ENCODE measurements at places on chromosomes 2 and 18. TPM values are rescaled to one million over a fixed set of nuclear protein-coding genes. Genes with fewer than 3 reads are reported as not detected.

- no peak for DNase-seq
These were observed 11.6 kb downstream of the PTPN4 start for GRCh38 chr2:119771331-119771730.

Gene TMEM169
- total RNA-seq, result 0.63 TPM

- DNase-seq, result no peak
These were observed 745.6 kb upstream of the RAB6C start for GRCh38 chr2:129233751-129234406.

- no peak for DNase-seq
These were observed 260.6 kb upstream of the LINC00305 start for GRCh38 chr18:64409511-64409910.

- no peak for DNase-seq
These were observed 207.8 kb upstream of the LRATD1 start for GRCh38 chr2:14424478-14425390.

Gene RTP5
- total RNA-seq, result 0.18 TPM

Gene KCNG2
- not detected for total RNA-seq

DNA sequence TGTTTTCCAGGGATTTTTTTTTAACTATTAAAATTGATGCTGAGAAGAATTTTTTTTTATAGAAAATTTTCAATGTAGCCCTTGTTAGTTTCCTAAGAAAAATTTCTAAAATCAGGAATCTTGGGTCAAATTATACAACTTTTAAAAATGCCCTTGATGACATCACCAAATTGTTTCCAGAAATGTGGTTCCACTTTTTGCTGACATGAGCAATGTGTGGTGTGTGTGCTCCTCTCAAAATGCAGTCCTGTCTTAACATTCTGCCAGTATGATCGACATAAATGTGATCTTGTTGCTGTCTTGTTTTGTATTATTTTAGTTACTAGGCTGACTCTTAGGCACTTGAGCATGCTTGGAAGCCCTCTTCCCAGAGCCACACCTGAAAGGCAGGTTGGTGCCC is 89.7 kb upstream of the ST6GAL2 start:
- DNase-seq, result no peak

Gene KCNE4
- not detected for total RNA-seq

DNA sequence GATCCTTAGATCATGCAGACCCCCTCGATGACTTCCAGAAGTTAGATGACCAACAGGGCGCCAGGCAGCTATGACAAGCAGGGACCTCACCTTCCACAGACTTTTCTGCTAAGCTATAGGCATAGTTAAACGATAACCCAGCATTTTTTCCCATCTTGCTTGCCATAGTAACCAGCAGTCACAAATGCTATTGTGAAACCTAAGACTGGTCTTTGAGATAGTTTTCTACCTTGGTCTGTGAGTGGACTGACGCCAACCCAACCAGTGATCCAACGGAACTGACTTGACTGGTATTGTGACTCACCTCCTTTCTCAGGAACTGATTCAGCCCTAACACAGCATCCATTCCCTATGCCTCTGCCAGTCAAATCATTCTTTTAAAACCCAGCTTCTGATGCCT is 361.2 kb downstream of the LRRTM4 start:
- no peak for DNase-seq

- DNase-seq, result no peak
These were observed at the start of gene SLC4A3 for GRCh38 chr2:219627103-219628100. TSS of gene SLC4A3 (plus strand) at chr2:219627630. CDS start at chr2:219627993, 363 bp downstream.

Gene GTF3C2
- 76.7 TPM for total RNA-seq

Gene STEAP3
- 0.11 TPM for total RNA-seq

Gene EIF2AK2
- 39.8 TPM for total RNA-seq

- DNase-seq, result peak; percentile 60
These were observed 638 bp downstream of the RPS7 start for GRCh38 chr2:3575534-3576262.

Gene RNF125
- total RNA-seq, result 42.8 TPM

Gene GAREM2
- total RNA-seq, result 3.2 TPM

DNA sequence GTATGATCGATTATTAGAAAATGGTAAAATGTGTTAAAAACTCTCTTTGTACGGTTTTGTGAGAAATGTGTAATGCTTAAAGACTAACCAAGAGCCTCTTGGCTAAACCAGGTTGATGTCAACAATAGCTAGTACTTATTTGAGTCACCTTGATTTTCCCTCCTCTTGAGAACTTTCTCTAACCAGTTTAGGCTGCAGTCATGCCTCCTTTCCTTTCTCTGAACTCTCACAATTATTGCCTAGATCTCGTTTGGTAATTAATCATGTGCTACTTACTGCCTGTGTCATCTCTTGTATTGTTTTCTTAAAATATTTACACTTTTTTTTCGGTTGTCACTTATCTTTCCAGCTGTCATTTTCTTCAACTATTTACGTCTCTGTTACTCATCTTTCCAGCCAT is 1.1 kb upstream of the EPC2 start:
- no peak for DNase-seq

- DNase-seq, result no peak
These were observed 31.9 kb downstream of the PRKRA start for GRCh38 chr2:178419123-178419522.

Gene DNAH7
- not detected for total RNA-seq

GRCh38 chr2:101311696-101312017 is 3.2 kb upstream of the RNF149 start:
- DNase-seq, result no peak

Gene UGT1A3
- total RNA-seq, result not detected

DNA sequence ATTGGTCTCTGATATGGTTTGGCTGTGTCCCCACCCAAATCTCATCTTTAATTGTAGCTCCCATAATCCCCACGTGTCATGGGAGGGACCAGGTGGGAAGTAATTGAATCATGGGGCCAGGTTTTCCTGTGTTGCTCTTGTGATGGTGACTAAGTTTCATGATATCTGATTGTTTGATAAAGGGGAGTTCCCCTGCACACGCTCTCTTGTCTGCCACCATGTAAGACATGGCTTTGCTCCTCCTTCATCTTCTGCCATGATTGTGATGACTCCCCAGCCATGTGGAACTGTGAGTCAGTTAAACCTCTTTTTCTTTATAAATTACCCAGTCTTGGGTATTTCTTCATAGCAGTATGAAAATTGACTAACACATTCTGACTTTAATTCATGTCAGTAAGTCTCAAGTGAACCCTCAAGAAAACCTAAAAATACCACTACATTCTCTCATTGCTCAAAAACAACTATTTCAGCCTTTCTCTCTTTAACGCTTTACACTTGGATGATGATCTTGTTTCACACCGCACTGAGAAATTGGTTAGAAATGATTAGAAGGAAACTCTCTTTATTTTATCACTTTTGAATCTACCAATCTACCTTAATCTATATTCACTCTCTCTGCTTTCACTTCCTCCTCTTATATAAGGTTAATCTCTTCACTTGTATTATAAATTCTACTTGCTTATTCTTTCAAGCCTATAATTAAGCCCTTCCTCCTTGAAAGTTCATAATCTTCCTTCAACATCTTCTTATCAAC is 110.1 kb downstream of the GALR1 start:
- DNase-seq, result no peak

- no peak for DNase-seq
These were observed 381.2 kb downstream of the LPIN1 start for GRCh38 chr2:12127638-12128037.

DNA sequence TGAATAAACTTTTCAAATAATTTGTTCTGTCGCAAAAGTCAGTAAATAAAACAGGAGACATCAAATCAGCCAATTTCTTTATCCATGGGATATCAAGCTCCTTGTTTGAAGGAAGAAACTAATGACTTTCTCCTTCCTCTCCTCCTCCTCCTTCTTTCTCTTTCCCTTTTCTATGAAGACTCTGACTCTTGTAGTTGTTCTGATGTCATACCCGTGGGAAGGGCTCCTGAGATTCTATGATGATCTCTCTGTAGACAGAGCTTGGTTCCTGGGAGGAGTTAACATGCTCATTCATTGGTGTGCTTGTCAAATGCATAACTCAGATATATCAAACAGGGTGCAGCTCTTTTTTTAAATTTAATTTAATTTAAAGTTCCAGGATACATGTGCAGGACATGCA is 118.7 kb upstream of the KCTD1 start:
- DNase-seq, result no peak

- DNase-seq, result no peak
These were observed 16.1 kb downstream of the CCDC178 start for GRCh38 chr18:33424266-33424946.

- no peak for DNase-seq
These were observed 4.6 kb upstream of the RNF181 start for GRCh38 chr2:85590950-85591349.

- DNase-seq, result no peak
These were observed 81.3 kb downstream of the CTAGE1 start for GRCh38 chr18:22336406-22336805.

GRCh38 chr2:147135376-147135775 is 709.5 kb upstream of the ACVR2A start:
- no peak for DNase-seq

DNA sequence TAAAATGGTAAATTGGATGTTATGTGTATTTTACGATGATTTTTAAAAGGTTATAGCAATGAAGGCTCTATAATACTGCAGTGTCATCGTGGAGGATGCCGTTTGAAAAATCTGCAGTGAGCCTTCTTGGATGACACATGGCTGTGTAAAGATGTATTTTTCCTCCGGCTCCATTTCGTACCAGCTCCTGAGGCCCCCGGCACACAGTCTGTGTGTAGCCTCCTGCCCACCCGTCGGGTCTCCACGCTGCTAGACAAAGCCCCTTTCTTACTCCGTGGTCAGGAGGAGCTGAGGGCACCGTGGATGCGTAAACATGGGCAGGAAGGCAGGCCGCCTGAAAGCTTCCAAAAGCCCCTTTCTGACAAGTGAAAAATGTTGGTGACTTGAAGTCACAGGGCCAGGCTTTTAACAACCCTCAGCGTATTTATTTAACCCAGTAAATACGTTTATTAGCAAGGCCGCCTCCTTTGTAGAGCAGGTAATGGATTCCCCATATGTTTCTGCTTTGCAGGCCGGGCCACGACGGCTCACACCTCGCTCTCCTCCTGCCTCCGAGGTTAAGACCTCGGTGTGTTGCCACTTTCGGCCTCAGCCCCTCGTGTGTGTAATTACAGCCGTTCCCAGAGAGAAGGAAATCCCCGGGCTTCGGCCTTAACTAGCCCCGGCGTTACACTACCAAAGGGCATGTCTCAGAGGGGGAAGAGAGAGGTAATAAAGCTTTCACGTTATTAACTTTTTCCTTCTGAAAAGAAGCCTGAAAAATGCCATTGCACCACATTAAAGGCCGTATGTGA is 72.8 kb downstream of the DDX1 start:
- no peak for DNase-seq

GRCh38 chr2:69242651-69243051 is 144.4 kb downstream of the GFPT1 start:
- no peak for DNase-seq

GRCh38 chr2:124566518-124566970 is 541.5 kb downstream of the CNTNAP5 start:
- no peak for DNase-seq

Gene CD8B2
- total RNA-seq, result 3.6 TPM

GRCh38 chr18:6605115-6605869 is 124.2 kb upstream of the ARHGAP28 start:
- DNase-seq, result no peak

DNA sequence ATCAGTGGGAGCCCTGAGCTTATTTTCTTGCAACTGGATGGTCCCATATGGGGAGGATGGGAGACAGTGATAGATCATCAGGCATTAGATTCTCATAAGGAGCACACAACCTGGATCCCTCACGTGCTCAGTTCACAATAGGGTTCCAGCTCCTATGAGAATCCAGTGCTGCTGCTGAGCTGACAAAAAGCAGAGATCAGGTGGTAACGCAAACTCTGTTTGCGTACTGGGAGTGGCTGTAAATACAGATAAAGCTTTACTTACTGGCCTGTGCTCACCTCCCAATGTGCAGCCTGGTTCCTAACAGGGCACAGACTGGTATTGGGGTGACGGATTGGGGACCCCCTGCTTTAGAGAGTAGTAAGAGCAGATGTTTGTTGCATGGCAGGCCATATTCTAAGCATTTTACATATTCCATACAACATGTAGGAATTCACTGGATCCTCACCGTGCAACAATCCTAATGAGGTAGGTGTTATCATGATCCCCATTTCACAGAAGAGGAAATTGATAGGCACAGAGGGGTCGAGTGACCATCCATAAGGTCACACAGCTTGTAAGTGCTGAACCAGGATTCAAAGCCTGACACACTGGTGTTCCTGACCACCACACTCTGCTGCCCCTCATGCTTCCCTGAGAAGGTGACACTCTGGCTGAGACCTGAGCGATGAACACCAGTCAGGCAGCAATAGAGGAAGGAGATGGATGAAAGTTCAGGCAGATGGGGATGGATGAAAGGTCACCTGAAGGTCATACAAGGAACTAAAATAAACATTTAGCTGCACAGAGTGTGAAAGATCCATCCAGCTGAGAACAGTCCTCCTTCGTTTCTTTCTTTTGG is 15.7 kb upstream of the MAT2A start:
- no peak for DNase-seq

- DNase-seq, result no peak
These were observed 102.4 kb downstream of the CACNB4 start for GRCh38 chr2:151996243-151997003.

- no peak for DNase-seq
These were observed 338.1 kb downstream of the SLC4A3 start for GRCh38 chr2:219965287-219966194.

GRCh38 chr2:176535467-176536113 is 266.3 kb downstream of the MTX2 start:
- no peak for DNase-seq

Gene FN1
- 0.18 TPM for total RNA-seq

GRCh38 chr2:3134026-3134571 is 243.5 kb downstream of the EIPR1 start:
- no peak for DNase-seq

- DNase-seq, result no peak
These were observed 66.7 kb downstream of the TWIST2 start for GRCh38 chr2:238914648-238915015.

GRCh38 chr2:109670556-109671411 is 56.6 kb downstream of the SOWAHC start:
- DNase-seq, result no peak

DNA sequence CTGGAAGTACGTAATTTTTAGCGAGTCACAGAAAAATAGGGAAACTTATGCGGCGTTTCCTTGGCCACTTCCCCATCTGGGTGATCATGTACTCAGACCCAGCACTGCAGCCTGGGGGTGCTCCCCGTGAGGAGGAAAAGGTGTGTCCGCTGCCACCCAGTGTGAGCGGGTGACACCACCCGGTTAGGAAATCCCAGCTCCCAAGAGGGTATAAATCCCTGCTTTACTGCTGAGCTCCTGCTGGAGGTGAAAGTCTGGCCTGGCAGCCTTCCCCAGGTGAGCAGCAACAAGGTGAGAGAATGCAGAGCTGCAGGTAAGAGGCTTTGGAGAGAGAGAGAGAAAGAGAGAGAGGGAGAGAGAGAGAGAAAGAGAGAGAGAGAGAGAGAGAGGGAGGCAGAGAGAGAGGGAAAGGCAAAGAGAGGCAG is at the start of gene IL1R2:
Gene IL1R2, plus strand, starts transcription at position 240 of the 425 bp plus-strand sequence. CDS start 16,616 bp downstream, outside the sequence.
- no peak for DNase-seq

Gene FNDC4
- not detected for total RNA-seq

DNA sequence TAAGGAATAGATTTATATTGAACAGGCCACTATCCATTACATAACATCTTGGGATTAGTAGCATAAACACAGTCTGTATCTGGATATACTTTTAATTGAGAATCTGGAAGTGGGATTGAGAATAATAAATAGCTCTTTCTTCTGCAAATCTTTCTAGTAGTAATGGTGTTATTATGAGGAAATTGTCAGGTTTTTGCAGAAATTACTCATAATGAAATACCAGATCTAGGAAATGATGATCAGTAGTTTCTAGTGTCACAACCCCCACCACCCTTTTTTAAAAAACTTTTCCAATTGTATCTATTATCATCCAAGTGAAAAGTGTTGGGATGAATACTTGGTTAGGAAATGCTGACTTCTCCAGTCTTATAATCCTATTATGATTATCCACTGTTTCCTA is 18.7 kb downstream of the NBEAL1 start:
- DNase-seq, result no peak

Gene SP140
- 111 TPM for total RNA-seq
